ENCODE measurements at places on chromosomes 6 and 20.

GRCh38 chr6:29146179-29146578, 24.5 kb upstream of the OR2J2 start:
- no peak for DNase-seq

DNA sequence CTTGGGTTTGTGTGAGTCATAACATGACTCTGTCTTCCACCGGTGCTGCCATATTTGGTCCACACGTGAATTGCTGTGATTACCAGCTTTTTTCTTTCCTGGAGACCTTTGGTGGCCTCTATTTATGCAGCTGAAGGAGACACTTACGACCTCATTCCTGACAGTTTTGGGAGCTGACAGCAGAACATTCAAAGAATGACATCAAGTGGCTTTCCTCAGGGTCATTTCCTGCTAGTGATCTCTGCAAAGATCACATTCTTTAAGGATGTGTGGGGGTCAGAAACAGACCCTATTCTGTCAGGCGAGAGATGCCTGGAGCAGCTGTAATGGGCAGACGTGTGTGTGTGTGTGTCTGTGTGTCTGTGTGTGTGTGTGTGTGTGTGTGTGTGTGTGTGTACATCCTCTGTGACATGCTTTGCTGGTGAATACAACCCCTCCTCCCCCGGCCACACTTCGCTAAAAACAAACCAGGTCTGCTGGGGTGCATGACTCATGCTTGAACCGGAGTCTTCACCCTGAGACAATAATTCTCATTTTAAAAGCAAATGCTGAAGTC, 115.6 kb downstream of the TMEM170B start:
- peak; percentile 1 for DNase-seq

- DNase-seq: no peak
Observed at GRCh38 chr6:150452428-150453243, 83.8 kb downstream of the IYD start.

DNA sequence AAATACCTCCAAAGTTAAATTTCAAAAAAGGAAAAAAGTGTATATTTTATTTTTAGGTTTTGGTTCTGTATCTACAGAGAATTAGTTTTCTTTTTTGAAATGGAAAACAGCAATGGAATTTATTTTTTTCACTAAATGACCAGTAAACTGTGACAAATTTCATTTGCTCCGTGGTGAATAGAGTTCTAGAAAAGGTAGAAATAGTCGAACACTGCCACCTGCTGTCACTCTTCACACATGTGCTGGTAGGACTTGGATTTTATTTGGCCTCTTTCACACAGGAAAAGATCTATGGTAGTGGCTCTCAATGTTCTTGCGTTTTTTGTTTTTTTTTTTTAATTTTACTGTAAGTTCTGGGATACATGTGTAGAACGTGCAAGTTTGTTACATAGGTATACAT, 312.5 kb downstream of the EYA4 start:
- DNase-seq: no peak

GRCh38 chr6:113377362-113377942, 479.7 kb upstream of the MARCKS start:
- no peak for DNase-seq

GRCh38 chr6:161658211-161658610, 384.4 kb upstream of the AGPAT4 start:
- no peak for DNase-seq

GRCh38 chr20:57940868-57941522, 231.2 kb upstream of the PMEPA1 start:
- DNase-seq: no peak

GRCh38 chr6:159494586-159494972, 198.5 kb downstream of the SOD2 start:
- DNase-seq: no peak

DNA sequence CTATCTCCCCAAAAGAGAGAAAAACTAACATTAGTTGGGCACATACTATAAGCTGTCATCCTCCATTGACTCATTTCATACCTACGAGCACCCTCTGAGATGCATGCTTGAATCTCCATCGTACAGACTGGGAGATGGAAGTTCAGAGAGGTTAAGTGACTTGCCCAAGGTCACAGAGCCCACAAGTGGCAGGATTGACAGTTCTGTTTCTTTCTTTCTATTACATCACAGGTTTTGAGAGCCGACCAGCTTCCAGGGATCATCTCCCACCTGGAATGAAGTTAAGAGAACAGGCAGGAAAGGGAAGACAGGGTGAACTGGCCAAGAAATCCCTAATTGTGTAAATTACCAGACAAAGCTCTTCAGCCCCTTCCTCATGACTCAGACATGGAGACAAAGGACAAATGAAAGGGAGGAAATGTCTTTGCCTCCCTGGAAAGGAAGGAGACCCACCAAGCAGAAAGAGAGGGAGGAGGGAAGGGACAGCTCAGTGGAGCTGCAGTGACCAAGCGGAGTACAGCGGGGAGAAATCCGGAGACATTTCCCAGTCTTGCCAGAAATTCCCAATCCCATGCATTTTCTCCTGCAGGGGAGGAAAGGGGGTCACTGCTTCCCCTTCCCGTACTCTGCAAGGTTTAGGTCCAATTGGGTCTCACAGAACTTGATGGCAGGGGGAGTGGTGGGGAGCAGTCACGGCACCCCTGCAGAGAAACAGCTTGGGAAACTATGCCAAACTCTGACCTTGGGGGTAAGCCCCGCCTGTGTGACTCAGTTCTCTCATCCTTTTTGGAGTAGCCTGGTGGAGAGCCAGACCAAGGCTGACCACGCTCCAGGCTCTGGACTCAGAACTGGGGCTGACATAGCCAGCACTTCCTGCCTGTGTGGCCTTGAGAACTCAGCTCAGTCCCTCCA, 154.3 kb downstream of the ANKRD60 start:
- no peak for DNase-seq

DNA sequence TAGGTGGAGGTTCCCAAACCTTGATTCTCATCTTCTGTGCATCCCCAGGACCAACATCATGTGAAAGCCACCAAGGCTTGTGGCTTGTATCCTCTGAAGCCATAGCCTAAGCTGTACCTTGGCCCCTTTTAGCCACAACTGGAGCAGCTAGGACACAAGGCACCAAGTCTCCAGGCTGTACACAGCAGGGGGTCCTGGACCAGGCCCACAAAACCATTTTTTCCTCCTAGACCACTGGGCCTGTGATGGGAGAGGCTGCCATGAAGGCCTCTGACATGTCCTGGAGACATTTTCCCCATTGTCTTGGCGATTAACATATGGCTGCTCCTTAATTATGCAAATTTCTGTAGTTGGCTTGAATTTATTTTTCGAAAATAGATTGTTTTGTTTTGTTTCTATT, 114.8 kb upstream of the LAMA2 start:
- no peak for DNase-seq

DNA sequence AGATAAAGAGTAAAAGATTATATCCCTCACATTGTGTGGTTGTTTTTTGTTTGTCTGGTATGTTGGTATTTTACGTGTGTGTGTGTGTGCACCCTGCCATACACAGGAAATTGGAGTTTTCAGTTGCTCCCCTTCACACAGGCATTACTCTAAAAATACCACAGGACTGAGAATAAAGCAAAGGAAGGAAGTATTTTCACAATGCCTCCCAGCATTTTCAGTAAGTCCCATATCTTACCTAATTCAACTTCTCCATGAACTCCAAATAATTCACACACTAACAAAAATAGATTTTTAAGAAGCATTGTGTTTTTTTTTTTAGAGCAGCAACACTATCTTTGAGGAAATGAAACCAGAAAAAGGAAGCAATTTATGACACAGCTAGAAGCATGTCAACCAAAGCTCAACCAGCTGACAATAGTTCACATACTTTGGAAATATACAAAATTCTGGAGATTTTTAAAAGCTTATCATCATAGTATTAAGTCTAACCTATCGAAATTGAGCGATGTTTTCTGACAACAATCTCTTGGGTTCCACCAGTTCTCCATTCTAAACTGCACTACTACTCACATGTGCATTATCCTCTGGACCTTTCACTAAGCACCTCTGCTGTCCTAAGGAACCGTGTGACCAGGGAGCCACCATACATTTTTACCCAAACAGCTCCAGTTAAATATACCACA, 2.1 kb downstream of the UBE2J1 start:
- no peak for DNase-seq

DNA sequence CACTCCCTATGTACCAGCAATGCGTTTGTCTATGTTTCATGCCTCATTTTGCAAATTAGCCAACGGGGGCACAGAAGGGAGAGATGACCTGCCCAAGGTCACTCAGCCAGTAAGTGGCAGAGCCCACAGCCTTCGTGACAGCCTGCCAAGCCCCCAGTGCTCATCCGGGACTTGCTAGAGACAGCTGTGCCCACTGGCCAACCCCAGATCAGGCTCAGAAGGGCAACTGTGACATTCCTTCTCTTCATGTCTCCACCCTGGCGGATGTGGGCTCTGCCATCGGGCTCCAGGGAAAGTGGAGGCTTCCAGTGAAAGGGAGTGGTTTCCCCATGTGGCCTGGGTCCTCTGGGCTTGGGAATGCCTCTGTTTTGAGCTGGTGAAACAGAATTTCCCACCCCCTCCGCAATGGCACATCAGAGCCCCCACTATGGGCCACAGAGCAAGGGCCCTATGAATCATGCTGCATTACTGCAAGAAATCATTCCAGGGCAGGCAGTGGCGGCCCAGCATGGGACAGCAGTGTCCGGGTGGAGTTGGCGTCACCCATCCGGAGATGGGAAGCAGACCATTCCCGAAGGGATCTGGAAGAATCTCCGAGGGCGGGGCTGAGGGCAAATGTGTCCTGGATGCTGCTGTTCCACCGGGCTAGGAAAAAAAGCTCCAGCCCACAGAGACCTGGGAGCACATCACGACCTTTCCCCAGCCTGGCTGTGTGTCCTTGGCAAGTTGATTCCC, 9.1 kb downstream of the RSPO4 start:
- DNase-seq: no peak

DNA sequence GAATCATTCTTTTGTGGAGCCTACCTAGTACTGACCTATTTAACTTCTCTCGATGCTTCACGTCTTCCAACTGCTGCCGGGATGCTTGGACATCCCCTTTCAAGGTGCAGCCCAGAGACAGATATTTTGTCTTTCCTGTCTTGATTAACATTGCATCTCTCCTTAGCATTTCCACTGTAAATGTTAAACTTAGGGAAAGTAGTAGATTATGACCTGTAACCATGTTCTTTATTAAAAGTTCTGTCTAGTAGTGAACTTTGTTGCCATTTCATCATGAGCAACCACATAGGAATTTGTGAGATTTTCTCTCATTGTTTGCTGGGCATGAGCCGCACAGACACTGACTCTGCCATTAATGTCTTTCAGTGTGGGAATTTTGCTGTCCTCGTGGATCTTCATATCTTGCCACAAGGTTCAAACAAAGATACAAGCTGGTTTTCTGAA, 117.9 kb downstream of the JAG1 start:
- no peak for DNase-seq

DNA sequence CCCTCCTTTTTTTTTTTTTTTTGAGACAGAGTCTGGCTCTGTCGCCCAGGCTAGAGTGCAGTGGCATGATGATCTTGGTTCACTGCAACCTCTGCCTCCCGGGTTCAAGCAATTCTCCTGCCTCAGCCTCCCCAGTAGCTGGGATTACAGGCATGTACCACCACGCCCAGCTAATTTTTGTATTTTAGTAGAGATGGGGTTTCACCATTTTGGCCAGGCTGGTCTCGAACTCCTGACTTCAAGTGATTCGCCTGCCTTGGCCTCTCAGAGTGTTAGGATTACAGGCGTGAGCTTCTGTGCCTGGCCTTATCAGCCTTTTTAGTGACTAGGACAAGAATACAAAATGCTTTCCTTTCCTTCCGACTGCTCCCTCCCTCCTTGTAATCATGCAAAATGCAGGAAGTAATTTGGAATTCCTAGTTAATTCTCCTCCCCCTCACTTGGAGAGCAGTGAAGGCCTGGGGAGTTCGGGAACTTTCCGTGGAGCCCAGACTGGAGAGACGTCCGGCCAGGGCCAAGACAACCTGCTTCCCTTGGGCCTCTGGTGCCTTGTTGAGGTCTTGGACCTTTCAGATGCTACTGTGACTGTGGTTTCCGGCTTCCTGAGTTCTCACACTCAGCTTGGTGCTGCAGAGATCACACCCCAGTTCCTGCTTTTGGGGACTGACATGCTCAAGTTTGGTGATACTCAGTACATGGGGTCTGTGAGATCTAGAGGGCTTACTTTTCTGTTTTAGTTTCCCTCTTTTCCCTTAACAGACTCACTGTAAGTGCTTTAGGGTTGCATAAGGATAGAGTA, 3.9 kb upstream of the PHF20 start:
- peak; percentile 41 for DNase-seq

GRCh38 chr20:61405007-61405406, 152.9 kb downstream of the CDH4 start:
- DNase-seq: no peak

- no peak for DNase-seq
Observed at GRCh38 chr6:135624402-135625295, 127.1 kb upstream of the AHI1 start.

DNA sequence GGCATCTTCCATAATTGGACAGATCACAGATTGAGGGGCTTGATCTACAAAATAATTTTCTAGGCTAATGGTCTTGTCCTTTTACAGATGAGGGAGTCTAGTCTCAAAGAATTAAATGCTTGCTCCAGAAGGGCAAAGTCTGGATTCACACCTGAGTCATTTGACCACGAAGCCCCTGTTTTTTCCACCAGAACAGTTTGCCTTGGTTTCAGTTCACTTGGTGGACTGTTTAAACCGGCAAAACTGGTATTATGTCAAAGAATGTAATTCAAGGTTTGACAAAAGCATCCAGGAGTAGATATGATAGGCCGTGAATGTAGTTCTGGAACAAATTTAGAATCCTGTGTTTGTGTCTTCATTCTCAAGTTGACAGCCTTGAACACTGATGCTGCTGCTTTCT, 3.3 kb downstream of the MYO6 start:
- DNase-seq: no peak

- no peak for DNase-seq
Observed at GRCh38 chr6:144736763-144737162, 451.6 kb downstream of the UTRN start.

GRCh38 chr6:137115658-137116057, 57.8 kb downstream of the IL22RA2 start:
- DNase-seq: no peak

DNA sequence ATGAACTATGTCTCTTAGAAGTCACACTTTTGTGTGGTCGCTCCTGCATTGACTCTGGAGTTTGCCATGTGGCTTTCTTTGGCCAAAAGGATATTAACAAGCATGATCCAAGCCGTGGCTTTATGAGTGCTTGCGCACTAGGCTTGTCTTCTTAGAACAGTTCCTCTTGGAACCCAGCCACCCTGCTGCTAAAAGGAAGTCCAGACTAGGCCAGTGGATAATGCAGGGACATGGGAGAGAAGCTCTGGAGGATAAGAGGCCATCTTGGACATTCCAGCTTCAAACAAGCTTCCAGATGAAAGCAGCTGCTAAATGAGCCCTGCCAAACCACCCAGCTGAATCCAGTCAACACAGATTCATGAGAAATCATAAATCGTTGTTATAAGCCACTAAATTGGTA, 346.4 kb downstream of the CDC5L start:
- no peak for DNase-seq
